ENCODE measurements at places on chromosomes 13 and 19.

GRCh38 chr13:41034881-41035280 is 15.8 kb upstream of the ELF1 start:
- DNase-seq: no peak

- no peak for DNase-seq
These were observed 517 bp upstream of the LTBP4 start for GRCh38 chr19:40600570-40601133.

- DNase-seq: no peak
These were observed 386.6 kb downstream of the PCDH20 start for GRCh38 chr13:61029064-61029463.

DNA sequence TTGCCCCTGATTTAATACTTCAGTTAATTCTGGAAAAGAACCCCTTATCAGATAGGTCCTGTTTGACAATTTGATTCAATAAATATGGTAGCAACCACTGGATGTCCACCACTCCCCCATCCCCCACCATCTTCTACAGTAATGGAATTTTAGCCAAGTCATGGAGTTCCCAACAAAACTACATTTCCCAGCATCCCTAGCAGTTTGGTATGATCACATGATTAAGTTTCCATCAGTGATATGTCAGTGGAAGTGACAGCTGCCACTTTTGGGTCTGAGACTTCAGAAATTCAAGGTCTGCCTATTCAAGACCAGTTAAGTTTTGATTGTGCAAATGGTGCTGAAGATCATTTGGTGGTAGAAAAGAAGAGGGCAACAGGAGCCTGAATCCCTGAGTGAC is 85.5 kb downstream of the CACNA1A start:
- no peak for DNase-seq

GRCh38 chr19:805600-806550 is 8.6 kb downstream of the PTBP1 start:
- DNase-seq: no peak

DNA sequence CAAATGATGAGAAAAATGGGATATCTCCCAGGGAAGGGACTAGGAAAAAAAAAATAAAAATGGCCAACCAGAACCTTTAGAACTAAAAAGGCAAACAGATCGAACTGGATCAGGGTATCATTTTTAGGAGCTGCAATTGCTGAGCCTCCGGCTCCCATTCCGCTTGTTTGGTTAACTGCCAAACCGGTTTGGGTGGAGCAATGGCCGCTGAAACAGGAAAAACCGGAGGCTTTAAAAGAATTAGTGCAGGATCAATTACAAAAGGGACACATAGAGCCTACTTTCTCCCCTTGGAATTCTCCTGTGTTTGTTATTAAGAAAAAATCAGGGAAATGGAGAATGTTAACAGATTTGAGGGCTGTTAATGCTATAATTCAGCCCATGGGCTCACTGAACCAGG is 12.7 kb upstream of the ZNF443 start:
- no peak for DNase-seq

DNA sequence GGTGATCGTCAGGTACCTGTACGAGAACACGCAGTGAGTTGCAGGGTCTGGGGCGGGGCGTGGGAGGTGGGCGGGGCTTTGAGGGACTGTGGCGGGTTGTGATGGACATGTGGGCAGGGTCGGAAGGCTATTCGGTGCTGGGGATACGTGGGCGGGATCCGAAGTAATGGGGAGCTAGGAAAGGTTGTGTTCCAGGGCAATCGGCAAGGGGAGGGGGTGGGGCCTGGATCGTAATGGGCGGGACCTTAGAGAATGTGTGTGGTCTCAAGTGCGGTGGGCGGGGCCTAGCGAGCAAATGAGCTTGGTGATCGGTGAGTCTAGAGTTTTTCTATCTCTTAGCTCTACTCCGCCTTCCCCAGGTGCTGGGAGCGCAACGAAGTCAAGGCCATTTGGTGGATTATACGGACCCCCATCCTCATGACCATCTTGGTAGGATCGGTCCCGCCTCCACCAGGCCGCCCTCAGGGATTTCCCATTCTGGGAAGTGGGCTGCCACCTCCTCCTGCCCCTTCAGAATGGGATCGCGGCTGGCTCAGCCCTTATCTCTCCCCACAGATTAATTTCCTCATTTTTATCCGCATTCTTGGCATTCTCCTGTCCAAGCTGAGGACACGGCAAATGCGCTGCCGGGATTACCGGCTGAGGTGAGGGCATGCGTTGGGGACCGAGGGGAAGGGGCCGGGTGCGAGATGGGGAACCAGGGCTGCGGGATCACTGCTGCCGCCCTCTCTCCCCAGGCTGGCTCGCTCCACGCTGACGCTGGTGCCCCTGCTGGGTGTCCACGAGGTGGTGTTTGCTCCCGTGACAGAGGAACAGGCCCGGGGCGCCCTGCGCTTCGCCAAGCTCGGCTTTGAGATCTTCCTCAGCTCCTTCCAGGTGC is 9.6 kb downstream of the GIPR start:
- DNase-seq: no peak

- DNase-seq: no peak
These were observed 116.0 kb upstream of the WASF3 start for GRCh38 chr13:26441476-26441875.

DNA sequence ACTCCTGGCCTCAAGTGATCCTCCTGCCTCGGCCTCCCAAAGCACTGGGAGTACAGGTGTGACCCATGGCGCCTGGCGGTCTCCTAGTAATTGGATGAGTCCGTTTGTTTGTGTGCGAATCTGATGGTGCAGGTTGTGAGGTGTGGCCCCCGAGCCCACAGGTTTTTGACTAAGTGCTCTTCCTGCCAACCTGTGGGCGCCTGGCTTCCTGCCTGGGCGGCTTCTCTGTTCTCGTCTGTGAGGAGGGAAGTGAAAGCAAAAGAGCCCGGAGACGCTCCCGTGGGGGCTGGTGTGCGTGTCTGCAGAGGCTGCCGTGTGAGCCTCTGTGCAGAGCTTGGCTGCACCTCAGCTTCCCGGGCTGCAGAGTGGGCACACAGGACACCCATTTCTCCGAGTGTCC is 10.0 kb downstream of the ARHGAP45 start:
- no peak for DNase-seq

DNA sequence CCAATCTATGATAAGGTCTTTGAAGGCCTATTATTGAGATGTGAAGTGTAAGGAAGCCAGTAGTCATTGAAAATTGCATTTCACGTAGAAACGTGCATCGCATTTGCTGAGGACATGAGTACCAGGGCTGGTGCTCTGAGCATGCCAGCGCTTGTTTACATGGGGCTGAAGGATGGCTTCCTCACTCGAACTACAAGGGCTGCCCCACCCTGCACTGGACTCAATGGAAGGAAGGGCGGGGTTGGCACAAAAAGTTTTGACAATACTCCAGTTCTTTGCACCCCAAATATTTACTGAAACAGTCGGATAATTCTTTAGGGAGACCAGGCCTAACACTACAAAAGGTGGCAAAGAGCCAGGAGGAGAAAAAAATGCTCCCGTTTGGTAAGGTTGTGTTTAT is 28.9 kb upstream of the MED4 start:
- no peak for DNase-seq

- DNase-seq: no peak
These were observed 30.0 kb upstream of the ATP12A start for GRCh38 chr13:24650161-24650560.

DNA sequence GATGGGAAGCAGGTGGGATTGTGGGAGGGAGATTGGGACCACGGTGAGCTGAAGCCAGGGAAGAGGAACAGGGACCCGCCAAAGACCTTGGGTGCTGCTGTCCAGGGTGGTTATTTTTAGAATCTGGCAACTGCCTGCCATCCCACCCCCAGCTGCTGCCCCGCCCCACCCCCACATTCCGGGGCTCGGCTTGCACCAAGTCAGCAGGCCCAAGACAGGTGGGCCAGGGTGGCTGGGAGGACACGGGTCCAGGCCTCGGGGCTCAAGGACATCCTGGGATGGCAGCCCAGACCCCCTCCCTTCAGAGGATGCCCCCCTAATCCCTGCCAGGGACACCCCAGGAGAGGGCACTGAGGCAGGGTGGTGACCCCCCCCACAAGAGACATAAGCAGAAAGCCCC is 827 bp downstream of the CKM start:
- DNase-seq: no peak

GRCh38 chr13:44365899-44366298 is 7.7 kb upstream of the SERP2 start:
- DNase-seq: no peak

DNA sequence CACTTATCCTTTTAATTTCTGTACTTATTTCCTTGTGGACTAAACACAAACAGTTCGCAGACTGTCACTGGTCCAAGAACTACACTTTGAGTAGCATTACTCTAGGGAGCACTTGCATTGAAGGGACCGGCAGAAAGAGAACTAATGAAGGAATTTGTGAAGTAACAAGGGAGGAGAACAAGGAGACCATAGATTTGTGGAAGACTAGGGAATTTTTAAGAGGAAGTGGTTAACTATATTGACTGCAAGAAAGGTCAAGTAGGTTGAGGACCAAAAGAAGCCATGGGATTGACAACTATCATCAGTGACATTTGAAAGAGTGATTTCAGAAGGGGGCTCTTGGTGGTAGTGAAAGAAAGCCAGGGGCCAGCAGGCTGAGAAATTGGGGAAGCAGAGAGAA is 4.0 kb upstream of the RB1 start:
- DNase-seq: no peak

DNA sequence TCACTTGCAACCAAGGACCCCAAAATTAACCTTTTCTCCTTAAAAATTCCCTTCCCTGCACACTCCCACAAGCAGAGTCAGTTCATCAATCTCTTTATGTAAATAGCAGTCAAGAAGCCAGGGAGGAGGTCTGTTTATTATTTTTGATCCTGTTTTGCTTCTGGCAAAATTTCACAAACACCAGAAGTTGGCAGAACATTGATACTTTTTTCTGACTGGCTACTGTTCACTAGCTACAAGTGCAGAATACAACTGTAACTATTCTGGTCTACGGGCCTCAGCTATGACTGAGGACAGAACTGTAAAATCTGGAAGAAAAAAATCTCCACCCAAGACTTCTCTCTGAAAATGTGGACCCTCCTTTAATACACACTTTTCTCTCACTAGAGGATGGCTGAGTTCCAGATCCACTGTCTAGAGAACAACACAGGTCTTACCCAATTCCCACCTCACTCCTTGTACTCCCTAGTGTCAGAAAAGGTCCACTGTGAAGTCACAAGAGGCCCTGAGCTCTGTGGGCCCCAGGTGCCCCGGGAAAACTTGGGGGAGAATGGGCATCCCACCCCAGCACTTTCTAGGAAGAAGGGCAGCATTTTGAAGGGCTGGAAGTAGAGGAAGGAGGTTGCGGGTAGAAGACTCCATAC is 14.5 kb downstream of the STARD13 start:
- no peak for DNase-seq

GRCh38 chr13:80555796-80556678 is 215.1 kb upstream of the SPRY2 start:
- no peak for DNase-seq

Measured in AG04449 (cell line).